ENCODE measurements at places on chromosomes 7 and 10. TPM values are rescaled to one million over a fixed set of nuclear protein-coding genes. Genes with fewer than 3 reads are reported as not detected.
A peak's percentile ranks its signal among the peaks of the same experiment; 100 is the strongest.

- peaks cover 17% of the 10 kb centered on the region for H3K27me3 ChIP-seq
- no peaks in the 10 kb centered on the region for H3K4me1 ChIP-seq
- H3K27ac ChIP-seq: no peak overlapping the region
- H3K36me3 ChIP-seq: peaks cover 2% of the 10 kb centered on the region
- no peak overlapping the region for H3K4me3 ChIP-seq
These were observed 119.7 kb downstream of the WDR11 start for GRCh38 chr10:120970595-120971529.

DNA sequence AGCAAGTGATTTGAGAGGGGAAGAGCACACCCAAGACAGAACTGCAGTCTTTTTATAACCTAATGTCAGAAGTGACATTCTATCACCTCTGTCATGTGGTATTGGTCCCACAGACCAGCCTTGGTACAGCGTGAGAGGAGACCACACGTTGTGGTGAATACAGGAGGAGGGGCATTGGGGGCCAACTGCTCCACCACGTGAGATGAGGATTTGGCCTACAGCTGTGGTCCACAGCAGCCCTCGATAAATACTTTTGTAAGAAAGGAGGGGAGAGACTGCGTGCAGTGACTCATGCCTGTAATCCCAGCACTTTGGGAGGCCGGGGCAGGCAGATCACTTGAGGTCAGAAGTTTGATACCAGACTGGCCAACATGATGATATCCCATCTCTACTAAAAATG, 243.1 kb downstream of the FGFR2 start:
- H3K27ac ChIP-seq: no peak overlapping the region
- DNase-seq: no peak
- H3K4me3 ChIP-seq: no peak overlapping the region
- no peaks in the 10 kb centered on the region for H3K27me3 ChIP-seq
- H3K36me3 ChIP-seq: no peaks in the 10 kb centered on the region
- no peaks in the 10 kb centered on the region for H3K4me1 ChIP-seq

DNA sequence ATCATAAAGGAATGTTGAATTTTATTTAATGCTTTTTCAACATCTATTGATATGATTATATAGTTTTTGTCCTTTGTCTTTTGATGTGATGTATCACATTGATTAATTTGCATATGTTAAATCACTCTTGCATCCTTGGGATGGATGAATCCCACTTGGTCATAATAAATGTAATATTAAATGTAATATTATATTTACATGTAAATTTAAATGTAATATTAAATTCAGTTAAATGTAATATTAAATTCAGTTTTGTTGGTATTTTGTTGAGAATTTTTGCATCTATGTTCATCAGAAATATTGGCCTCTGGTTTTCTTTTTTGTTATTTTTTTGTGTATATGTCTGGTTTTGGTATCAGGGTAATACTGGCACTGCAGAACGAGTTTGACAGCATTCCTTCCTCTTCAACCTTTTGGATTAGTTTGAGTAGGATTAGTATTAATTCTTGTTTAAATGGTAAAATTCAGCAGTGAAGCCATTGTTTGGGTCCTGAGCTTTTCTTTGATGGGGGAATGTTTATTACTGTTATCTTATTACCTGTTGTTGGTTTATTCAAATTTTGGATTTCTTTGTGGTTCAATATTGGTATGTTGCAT, 37.8 kb downstream of the ABCA13 start:
- H3K36me3 ChIP-seq: no peaks in the 10 kb centered on the region
- H3K4me1 ChIP-seq: no peaks in the 10 kb centered on the region
- DNase-seq: no peak
- H3K4me3 ChIP-seq: no peak overlapping the region
- H3K27ac ChIP-seq: no peak overlapping the region

GRCh38 chr10:28738200-28738599, 60.9 kb downstream of the BAMBI start:
- H3K4me3 ChIP-seq: no peak overlapping the region
- no peaks in the 10 kb centered on the region for H3K4me1 ChIP-seq
- H3K27me3 ChIP-seq: peaks cover 19% of the 10 kb centered on the region
- H3K27ac ChIP-seq: no peak overlapping the region
- peak; percentile 19 for DNase-seq

GRCh38 chr10:49227406-49227805, 39.2 kb upstream of the TMEM273 start:
- peaks cover 3% of the 10 kb centered on the region for H3K27me3 ChIP-seq
- DNase-seq: no peak
- H3K4me1 ChIP-seq: no peaks in the 10 kb centered on the region
- H3K4me3 ChIP-seq: no peak overlapping the region
- H3K27ac ChIP-seq: no peak overlapping the region

DNA sequence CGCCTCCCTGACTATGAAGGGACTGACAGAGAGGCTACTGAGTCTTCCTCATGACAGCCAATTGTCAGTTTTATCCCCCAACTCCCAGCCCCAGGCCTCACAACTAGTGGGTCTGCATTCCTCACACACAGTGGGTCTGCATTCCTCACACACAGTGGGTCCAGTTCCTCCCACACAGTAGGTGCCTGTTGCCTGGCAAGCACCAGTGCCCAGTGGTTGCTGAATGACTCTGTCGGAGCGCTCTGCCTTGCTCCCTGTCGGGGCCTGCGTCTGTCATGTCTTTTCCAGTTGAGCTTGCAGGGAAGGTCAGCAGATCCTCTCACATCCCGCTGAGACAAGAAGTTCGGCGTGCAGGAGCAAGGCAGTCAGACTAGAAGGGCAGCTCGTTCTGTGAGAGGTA, 590.0 kb upstream of the MKI67 start:
- no peaks in the 10 kb centered on the region for H3K36me3 ChIP-seq
- no peak overlapping the region for H3K27ac ChIP-seq
- no peaks in the 10 kb centered on the region for H3K4me1 ChIP-seq

DNA sequence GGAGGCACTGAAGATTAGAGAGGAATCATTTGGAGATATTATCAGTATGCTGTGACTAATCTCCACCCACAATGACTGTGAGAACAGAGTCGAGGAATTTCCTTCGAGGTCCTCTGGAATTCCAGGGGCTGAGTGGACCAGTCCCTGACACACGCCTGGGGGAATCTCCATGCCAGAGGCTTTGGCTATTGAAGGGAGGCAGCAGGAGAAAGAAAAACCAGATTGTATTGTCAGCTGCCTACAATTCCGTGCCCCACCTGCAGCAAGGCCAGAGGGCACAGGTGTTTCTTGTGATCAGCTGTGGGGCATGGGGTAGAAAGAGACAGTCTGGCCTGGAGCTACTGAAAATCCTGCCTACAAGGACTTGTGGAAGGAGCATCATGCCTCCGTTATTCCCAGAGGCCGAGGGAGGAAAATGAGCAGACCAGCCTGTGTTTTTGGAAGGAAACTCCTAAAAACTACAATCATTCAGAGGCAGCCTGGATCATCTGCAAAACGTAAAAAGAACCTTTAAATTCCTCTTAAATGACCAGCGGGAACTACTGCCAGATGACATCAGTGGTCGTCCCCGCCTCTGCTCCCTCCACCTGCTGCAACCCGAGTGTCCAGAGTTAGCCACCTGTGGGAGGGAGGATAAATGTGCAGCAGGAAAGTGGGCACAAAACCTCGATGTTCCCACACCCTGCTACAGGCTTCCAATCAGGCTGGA, 25.4 kb upstream of the ANK3 start:
- no peak for DNase-seq
- H3K4me3 ChIP-seq: no peak overlapping the region
- H3K27ac ChIP-seq: no peak overlapping the region
- H3K27me3 ChIP-seq: no peaks in the 10 kb centered on the region
- no peaks in the 10 kb centered on the region for H3K36me3 ChIP-seq

Gene GRID1
- not detected for total RNA-seq

Gene FFAR4
- total RNA-seq: not detected

Gene PDK4
- total RNA-seq: not detected

Gene CEP55
- 45.0 TPM for total RNA-seq

Gene BAMBI
- total RNA-seq: 0.18 TPM

Gene MACROH2A2
- total RNA-seq: 3.9 TPM

Data from activated CD8-positive, alpha-beta T cell treated with anti-CD3 and anti-CD28 coated beads for 36 hours (primary cell).